ENCODE measurements at places on chromosomes 6 and 20.
A peak's percentile ranks its signal among the peaks of the same experiment; 100 is the strongest.

GRCh38 chr20:61053487-61053886 lies 198.6 kb upstream of the CDH4 start:
- no peak for DNase-seq

DNA sequence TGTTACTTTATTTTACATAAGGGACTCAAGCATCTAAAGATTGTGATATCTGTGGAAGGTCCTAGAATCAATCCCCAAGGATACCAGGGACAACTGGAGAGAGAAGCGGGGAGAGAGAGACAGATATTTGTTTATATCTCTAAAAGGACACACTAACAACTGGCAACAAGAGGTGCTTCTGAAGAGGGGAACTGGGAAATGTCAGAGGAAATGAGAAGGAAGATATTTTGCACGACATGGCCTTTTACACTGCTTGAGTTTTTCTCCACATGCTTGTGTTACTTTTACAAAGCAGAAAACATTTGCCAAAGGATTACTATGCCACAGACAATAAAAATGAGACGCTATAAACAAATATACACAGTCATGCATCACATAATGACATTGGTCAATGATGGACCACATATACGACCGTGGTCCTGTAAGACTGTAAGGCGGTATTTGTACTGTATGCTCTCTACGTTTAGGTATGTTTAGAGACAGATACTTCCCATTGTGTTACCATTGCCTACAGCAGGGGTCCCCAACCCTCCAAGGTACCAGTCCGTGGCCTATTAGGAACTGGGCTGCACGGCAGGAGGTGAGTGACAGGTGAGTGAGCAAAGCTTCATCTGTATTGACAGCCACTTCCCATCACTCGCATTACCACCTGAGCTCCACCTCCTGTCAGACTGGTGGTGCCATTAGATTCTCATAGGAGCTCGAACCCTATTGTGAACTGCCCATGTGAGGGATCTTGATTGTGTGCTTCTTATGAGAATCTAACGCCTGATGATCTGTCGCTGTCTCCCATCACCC lies 64.6 kb upstream of the PTPN1 start:
- no peak for DNase-seq

- DNase-seq, result peak; percentile 43
Observed at GRCh38 chr6:3603340-3604130, 146.7 kb upstream of the SLC22A23 start.

GRCh38 chr20:48064929-48065328 lies 279.6 kb upstream of the SULF2 start:
- peak; percentile 50 for DNase-seq

- no peak for DNase-seq
Observed at GRCh38 chr6:32226434-32226833, 2.6 kb upstream of the NOTCH4 start.

DNA sequence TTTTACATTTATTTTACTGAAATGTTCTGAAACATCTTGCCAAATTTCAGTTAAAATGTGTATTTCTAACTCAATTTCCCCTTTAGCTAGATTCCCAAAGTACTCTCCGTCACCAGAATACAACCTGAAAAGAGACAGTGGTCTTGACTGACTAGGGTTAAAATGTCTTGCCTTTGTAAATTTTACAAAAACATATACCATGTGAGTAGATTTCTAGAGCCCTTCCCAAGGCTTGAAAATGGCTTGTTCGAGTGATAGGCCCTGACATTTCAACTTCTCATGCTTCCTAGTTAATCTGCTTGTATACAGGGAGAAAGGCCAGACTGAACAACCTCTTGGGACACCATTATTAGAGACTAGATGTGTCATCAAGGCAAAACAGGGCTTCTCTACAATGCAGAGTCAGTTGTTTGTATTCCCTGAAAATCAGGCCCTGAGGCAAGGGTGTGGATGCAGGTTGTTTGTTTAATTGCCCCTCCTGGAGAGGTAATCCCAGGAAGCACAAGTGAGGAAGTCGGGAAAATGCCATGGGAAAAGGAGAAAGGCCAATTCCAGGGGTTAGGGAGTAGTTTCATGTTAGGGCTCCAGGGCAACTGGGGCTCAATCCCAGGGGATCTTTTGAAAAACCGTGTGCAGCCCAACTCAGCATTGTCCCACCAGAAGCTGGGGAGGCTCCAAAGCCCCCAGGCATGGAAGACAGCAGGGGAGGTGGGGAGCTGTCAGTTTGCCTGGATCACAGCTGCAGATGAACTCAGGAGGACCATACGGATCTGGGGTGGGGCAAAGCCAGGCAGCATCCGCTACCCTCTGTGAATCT lies 11.6 kb upstream of the TFB1M start:
- no peak for DNase-seq

- peak; percentile 36 for DNase-seq
Observed at GRCh38 chr6:31794294-31794865, 1.2 kb downstream of the VARS1 start.

DNA sequence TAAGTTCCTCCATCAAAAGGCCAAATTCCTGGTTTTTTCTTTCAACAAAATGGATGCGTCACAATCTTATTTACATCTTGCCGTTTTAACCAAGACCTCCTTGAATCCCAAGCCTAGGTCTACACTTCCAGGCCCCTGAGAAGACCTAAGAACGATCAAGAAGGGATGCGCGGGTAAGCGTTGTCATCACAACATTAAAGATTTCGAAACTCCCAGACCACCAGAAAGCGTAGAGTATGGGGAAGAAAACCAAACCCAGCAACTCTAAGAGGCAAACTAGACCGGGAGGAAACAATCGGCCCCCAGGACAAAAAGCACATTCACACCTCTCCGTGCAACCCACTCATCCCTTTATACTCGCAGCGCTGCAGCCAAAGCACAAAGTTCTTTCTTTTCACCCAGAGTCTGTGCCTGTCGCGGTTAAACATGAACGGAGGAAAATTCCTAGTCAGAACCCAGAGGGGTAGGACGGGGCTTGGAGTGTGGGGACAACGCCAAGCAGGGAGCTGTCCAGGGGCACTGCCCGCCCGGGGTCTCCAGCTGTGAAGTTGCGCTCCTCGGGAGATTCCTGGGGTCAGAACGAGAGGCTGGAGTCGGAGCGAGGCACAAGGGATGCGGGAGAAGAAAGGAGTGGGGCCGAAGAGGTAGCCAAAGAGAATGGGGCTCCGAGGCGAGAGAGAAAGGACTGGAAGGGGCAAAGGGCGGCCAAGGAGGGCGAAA lies 725 bp downstream of the OSER1 start:
- peak; percentile 36 for DNase-seq

DNA sequence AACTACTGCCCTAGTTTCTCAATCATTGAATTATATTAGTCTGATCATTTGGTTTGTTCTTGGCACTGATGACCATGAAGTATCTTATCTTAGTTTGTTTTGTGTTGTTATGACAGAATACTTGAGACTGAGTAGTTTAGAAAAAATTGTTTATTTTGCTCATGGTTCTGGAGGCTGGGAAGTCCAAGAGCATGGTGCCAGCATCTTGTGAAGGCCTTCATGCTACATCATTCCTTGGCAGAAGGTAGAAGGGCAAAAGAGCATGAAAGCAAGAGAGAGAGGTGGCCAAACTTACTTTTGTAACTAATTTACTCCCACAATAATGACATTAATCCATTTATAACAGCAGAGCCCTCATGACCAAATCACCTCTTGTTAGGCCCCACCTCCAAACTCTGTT lies 40.1 kb upstream of the ANKEF1 start:
- DNase-seq, result no peak

DNA sequence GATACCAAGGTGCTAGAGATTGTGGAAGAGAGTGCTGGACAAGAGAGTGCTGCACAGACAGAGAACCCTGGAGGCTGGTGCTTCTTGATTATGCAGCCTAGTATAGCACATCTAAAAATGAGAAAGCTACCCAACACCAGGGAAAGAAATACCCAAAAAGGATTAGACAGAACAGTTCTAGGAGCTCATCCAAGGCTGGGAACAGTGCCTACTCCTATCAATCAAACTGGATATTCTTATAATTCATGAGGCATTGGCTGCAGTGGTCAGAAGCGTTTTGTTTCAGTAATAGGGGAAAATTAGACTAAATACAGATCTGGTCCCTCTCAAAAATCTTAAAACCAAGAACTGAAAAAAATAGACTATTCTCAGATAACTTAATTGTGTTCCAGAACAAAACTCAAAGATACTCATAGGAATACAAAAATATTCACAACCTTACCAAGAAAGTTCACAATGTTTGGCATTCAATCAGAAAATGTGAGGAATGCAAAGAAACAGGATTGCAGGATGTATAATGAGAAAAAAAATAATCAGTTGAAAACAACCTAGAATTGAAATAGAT lies 222.9 kb downstream of the EPHA7 start:
- DNase-seq, result peak; percentile 10

DNA sequence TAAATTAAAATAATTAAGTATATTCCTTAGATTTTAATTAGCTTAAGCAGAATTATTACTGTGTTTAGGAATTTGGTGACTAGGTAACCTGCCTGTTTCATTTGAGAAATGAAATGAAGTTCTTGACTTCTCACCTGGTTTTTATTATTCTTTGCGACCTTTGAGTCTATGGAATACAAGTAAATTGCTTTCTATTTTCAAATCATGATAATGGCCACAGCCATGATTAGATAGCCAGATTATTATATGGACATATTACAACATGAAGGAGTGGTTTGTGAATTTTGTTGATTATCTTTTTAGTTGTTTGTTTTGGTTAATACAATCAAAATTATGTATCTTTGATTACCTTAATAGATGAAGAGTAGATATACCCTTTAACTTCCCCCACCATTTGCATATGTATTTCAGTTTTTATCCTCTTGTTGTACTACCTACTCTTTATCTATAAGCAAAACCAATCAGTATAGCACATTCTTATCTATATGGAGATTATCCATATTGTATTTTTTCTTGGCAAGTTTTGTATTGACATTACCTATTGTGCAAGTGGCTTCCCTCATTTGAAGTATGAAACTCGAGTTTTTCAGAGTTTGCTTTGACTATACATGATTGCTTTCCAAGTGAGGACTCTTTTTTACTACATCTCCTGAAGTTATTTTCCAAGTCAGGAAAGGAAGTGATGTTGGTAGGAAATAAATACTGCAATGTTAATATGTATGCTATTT lies 47.9 kb downstream of the CD2AP start:
- DNase-seq, result peak; percentile 4

GRCh38 chr6:166381733-166382499 lies 824 bp downstream of the MPC1 start:
- peak; percentile 52 for DNase-seq

GRCh38 chr20:56574531-56575142 lies 41.6 kb downstream of the FAM209B start:
- no peak for DNase-seq

DNA sequence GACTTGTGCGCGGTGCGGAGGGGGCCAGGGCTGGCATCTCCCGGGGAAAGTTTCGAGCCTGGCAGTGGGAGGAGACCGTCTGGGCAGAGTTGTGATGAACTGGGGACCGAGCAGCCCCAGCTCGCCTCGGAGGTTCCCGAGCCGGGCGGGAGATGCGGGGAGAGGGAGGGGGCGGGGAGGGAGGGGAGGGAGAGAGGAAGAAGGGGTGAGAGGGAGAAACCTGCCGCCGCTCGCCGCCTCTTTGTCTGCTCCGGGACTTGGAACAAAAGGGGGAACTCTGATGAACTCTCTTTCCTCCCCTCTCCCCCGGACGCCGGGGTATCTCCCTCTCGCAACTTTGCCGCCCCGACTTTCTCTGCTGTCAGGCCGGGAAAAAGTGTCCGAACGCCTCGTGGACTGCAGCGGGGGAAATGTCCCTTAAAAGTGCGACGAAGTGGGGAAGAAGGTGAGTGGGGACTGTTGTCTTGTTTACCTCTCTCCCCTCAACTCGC lies 72.7 kb downstream of the SOX4 start:
- peak; percentile 25 for DNase-seq

- DNase-seq, result no peak
Observed at GRCh38 chr6:50180646-50181045, 130.9 kb upstream of the DEFB112 start.

GRCh38 chr6:130676773-130677144 lies 150.4 kb upstream of the SMLR1 start:
- no peak for DNase-seq

GRCh38 chr6:99661870-99662269 lies 55.2 kb downstream of the PRDM13 start:
- DNase-seq, result no peak

- no peak for DNase-seq
Observed at GRCh38 chr6:20681243-20681684, 147.0 kb downstream of the CDKAL1 start.

- DNase-seq, result peak; percentile 68
Observed at GRCh38 chr6:52839124-52840055, 1.2 kb downstream of the GSTA5 start.

GRCh38 chr6:35804996-35805736 lies at the start of gene LHFPL5:
Gene LHFPL5, plus strand, starts transcription at chr6:35805352. Its CDS starts 319 bp downstream, at chr6:35805671.
- peak; percentile 25 for DNase-seq

GRCh38 chr6:115618256-115618655 lies 442.4 kb downstream of the FRK start:
- no peak for DNase-seq

DNA sequence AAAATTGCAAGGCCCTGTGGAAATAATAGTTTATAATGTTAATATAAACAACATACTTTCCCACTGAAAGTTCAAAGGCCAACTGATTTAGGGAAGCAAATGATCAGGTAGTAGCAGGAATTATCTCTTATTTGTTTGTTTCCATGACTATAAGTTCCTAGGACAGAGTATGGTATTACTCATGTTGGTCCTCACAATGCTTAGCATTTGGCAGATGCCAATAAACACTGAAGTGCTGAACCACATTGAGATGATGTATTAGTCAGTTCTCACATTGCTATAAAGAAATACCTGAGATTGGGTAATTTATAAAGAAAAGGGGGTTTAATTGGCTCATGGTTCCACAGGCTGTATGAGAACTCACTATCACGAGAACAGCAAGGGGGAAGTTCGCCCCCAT lies 129.6 kb upstream of the NUP153 start:
- no peak for DNase-seq

- DNase-seq, result no peak
Observed at GRCh38 chr6:11589261-11589660, 51.7 kb downstream of the TMEM170B start.

GRCh38 chr20:38083338-38084048 lies 49.9 kb downstream of the RPRD1B start:
- peak; percentile 40 for DNase-seq

DNA sequence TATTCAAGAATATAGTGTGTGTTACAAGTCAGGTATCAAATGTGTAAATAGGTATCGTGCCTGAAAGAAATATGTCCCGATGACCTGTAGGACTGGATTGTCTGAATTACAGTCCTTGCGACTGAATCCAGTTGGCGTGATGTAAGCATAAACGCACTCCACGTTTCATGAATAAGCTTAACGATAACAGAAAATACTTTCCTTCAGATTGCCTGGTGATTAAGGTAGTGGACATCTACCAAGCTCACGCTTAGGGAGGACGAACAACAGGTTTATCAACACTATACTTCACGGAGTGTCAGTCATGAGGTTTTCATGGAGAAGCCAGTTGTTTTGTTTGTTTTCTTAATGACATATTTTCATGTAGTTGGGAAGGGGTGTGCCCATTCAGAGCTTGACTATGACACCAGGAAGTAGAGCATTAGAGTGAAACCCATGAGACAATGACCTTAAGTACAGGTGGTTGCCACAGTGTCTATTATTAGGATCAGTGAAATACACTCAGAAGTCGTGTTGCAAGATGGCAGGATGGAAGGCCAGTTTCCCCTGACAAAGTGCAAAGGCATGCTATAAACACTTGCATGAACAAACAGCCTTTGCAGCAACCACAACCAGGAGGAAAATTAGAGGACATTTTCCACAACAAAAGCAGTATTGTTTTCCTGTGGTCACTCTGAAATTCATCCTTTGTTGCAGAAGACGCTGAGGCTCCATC lies 305.8 kb upstream of the PRDM1 start:
- DNase-seq, result no peak

- DNase-seq, result no peak
Observed at GRCh38 chr6:21085643-21086042, 507.9 kb upstream of the SOX4 start.

- DNase-seq, result peak; percentile 93
Observed at GRCh38 chr6:134882426-134883038, 67.4 kb downstream of the ALDH8A1 start.

Measured in fibroblast of pulmonary artery (primary cell).